ENCODE measurements at places on chromosomes 13 and 19.
A peak's percentile ranks its signal among the peaks of the same experiment; 100 is the strongest.

GRCh38 chr13:107865318-107865575 lies 350.1 kb downstream of the LIG4 start:
- DNase-seq: no peak

DNA sequence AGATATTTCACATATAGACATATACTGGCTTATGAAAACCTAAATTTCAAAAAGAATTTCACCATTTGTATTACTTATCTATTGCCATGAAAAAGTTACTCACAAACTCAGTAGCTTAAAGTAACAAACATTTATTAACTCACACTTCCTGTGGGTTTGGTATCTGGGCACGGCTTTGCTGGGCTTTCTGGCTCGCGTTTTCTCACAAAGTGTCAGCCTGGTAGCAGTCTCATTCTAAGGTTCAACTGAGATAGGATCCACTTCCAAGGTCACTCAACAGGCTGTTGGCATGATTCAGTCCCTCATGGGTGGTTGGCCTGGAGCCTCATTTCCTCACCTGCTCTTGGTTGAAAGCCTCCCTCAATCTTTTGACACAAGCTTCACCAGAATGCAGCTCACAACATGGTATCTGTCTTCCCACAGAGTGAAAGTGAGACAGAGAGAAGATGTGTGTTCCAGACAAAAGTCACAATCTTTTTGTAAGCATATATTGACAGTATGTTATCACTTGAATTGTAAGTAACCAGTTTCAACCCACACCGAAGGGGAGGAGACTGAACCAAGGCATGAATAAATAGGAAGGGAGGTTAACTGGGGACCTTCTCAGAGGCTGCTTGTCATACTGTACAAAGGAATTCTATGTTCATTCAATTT lies 1065.8 kb upstream of the SPRY2 start:
- no peak for DNase-seq

DNA sequence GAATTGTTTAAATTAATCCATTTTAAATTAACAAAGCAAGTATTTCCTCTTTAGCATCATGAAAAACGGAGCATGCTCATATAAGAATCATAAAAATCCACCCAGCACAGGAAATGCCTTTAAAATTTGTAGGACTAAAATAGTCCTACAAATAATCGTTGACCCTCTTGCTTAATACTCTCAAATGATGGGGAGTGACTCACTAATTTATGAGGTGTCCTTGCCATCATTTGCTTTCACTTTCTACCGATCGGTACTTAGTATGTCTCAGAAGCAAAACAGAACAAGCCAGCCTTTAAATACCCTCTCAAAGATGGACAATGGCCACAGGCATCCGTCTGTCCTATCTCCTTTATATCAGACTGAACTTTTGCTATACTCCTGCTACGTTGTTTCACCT lies 97.2 kb downstream of the SUCLA2 start:
- no peak for DNase-seq

DNA sequence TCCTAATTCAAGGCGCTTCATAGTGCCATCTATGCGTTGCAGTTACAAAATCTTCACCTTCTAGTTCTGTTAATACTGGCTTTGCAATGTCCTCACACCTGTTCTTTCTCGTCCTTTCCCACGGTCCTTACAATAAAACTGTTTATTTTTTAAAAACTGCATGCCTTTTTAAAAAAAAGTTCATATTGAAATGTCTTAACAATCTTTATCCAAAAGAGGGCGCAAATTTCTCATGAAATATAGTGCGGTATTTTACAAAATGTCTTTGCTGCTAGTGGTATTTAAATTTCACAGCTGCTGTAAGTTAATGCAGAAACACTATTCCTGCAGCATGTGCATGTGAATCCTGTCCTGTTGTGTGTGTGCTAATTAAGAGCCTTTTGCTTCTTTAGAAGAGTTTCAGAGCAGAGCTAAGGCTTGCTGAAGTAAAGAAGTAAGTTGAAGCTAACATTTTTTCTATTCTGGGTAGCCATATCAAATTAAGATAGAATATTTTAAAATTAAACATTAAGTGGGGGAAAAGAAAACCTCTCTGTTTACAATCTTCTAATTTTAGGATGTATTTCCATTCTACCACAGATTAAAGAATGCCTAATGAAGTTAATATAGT lies 15.8 kb upstream of the CLDN10 start:
- DNase-seq: no peak

GRCh38 chr13:26680123-26680450 lies 80.5 kb downstream of the GPR12 start:
- DNase-seq: no peak

GRCh38 chr19:55228015-55228391 lies 560 bp downstream of the TMEM86B start:
- no peak for DNase-seq

GRCh38 chr19:34489175-34489574 lies 7.6 kb downstream of the WTIP start:
- no peak for DNase-seq

DNA sequence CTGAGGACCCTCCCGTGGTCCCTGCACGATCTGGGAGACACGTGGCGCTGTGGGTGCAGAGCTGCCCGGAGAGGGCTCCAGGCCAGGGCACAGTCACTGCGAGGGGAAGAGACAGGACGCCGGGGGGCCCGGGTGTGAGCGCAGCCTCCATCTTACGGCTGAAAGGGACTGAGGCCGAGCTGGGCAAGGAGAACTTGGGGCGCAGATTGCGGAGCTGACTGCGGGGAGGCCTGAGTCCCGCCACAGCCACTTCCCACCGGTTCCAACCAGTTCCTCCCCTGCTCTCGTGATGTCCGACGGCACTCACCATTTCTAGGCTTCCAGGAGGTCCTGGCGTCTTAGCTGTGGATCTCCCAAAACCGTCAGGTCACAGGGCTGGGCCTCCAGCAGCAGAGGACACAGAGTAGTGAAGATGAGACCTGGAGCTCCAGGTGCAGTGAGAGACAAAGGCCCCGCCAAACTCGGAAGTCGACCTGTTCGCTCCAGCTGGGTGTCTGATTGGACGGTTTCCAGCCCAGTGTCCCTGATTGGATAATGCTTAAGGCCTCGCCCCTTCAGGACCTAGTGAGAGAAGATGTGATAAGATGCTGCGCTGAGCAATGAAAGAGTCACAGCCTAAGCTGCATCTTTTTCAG lies 4.8 kb upstream of the ZNF253 start:
- peak; percentile 68 for DNase-seq

DNA sequence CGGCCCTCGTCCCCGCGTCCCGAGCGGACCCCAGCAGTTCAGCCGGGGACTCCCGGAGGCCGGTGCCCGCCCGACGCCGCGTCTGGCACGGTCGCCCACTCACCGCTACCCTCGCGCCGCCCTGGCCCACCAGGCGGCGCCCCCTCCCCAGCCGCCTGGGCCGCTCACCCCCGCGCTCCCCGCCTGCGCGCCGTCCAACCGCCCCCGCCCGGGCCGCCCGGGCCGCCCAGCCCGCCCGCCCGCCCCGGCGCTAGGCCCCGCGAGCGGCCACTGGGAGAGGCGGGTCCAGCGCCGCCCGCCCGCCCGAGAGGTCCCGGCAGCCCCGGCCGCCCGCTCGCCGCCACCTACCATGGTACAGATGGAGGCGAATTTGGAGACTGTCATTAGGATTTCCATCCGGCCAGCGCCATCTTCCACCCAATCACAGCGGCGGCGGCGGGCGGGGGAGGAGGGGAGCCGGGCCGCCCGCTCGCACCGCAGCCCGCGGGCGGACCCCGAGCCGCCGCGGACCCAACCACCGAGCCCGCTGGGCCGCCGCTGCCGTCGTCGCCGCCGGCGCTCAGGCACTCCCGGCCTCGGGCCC lies at the start of gene USP12:
Gene USP12, minus strand, starts transcription at position 568 of the 583 bp plus-strand sequence. Its CDS starts 172 bp downstream, at position 396.
- no peak for DNase-seq

- no peak for DNase-seq
These were observed 691 bp upstream of the OLFM2 start for GRCh38 chr19:9937001-9937411.

DNA sequence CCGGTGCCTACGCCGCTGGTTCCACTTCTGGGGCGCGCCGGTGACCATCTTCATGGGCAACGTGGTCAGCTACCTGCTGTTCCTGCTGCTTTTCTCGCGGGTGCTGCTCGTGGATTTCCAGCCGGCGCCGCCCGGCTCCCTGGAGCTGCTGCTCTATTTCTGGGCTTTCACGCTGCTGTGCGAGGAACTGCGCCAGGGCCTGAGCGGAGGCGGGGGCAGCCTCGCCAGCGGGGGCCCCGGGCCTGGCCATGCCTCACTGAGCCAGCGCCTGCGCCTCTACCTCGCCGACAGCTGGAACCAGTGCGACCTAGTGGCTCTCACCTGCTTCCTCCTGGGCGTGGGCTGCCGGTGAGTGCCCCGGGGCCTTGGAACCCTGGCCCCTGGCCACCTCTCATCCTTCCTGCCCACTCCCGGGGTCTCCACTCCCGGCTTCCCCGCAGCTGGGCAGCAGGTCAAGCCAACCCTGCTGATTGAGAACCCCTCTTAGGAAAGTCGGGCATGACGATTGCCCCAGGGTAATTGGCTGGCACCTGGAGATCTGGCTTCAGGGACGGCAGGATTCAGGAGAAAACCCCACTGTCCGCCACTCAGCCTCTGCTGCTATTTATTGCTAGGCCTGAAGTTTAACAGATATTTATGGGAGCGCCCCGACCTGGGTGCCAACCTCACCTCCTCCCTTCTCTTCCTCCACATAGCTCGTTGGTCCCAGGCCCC lies 39.1 kb downstream of the TRPM4 start:
- DNase-seq: no peak

GRCh38 chr19:56170261-56170660 lies 5.5 kb upstream of the GALP start:
- no peak for DNase-seq

DNA sequence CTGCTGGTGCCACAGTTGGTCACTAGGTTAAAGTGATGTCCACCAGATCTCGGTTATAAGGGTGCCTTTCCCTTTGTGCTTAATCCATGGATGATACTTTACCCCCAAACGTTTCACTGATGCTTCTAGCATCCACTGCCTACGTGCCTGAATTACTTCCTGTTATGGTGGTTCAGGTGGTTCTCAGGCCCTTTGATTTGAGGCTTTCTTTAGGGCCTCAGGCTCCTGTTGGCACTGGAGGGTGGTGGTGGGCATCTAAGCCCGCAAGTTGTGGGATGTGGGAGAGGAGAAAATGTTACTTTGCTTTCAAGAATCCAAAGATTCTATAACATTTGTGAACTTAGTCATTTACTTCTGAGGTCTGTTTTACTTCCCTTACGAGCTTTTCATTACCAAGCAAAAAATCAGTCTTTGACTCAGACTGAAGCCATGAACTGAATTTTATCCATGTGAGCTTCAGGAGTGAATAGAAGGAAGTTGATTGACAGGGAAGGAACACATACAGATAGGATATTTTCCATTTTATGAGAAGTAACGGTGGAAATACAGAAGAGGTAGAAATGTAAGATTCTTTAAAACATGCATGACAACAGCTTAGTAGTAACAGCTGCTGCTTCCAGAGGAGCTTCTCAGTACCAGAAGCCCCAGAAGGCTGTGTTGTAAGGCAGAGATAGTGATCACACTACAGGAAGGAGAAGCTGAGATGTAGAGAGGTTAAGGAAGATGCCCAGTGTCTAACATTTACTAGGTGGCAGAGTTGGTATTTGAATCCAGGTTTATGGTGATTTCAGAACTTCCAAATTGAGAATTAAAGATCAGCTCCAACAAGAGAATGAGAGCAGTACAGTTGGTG lies 65.0 kb downstream of the ARHGEF7 start:
- DNase-seq: no peak

GRCh38 chr13:77305266-77305665 lies 21.6 kb downstream of the MYCBP2 start:
- DNase-seq: no peak

DNA sequence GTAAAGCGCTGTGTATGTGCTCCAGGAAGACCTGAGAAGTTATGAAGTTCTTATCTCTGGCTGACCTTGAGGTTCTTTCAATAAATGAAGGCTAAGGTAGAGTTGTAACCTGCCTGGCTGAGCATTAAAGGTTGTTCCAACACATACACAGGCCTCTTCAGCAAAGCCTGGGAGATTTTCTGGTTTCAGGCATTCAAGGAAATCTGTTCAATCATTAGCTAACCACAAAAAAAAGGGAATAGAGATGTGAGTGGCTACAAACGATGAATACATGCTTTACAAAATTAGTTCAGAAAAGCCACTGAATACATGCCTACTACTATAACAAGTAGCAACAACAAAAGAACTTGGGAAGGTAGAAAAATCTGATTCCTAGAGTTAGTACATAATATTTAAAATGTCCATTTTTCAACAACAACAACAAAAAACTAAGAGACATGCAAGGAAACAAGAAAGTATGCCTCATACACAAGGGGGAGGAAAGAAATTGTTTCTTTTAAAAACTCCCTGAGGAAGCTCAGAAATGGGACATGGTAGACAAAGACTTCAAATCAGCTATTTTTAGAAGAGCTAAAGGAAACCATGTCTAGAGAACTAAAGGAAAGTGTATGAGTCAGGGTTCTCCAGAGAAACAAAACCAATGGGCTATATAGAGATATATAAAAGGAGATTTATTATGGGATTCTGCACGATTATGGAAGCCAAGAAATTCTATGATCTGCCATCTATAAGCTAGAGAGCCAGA lies 191.5 kb upstream of the IPO5 start:
- no peak for DNase-seq

DNA sequence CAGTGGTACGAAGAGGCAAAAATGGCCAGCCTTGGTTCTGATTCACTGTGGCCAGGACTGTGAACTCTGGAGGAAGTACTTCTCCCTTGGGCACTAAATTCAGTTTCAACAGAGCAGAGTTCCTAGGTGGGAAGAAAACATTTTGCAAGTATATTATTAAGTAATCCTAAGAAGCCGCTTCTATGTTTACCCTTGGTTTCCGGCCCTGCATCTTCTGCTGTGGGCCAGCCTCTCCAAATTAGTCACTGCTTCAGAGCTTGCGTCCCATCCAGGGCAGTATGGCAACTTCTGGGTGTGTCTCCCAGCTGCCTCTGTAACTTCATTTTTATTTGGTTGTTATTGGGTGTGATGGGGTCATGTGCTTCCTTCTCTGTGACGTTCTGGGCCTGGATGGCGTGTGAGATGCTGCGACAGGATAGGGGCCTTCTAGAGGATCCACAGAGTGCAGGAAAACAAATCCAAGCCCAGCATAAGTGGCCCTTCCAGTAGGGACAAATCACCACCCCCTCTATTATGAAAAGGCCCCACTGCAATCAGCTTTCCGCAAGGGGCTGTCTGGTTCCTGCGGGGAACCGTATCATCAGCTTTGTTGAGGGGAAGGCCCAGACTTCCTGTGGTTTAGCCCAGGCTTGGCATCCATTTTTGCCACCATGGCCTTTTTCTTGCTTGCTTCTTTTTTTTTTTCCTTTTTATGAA lies 55.1 kb upstream of the C1QTNF9 start:
- DNase-seq: peak; percentile 23

- DNase-seq: no peak
These were observed 58.1 kb downstream of the TUBA3C start for GRCh38 chr13:19123502-19123901.

GRCh38 chr19:36850559-36851442 lies at the start of gene ZNF345:
Gene ZNF345, plus strand, starts transcription at chr19:36850876. Its CDS starts 25,955 bp downstream, at chr19:36876831.
- DNase-seq: peak; percentile 75

DNA sequence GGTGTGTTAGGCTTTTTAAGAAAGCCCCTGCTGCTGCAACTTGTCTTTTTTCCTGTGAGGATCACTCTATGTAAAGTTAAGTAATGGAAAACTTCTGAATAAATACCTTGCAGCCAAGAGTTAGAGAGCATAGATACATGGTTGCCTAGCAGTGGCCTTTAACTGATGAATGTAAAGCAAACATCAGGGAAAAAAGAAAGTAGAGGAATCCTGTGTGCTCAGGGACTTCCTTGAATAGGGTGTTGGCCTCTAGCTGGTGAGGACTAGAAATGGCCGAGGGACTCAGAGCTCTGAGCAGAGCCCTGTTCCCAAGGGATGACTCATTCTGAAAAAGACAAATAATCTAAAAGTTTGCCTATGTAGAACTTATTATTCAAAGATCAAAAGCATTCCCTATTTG lies 135.7 kb downstream of the MIPEP start:
- no peak for DNase-seq

GRCh38 chr13:29022968-29023367 lies 202.8 kb downstream of the MTUS2 start:
- no peak for DNase-seq

All from effector CD8-positive, alpha-beta T cell (primary cell).